ENCODE measurements at places on chromosomes 1 and 21.

DNA sequence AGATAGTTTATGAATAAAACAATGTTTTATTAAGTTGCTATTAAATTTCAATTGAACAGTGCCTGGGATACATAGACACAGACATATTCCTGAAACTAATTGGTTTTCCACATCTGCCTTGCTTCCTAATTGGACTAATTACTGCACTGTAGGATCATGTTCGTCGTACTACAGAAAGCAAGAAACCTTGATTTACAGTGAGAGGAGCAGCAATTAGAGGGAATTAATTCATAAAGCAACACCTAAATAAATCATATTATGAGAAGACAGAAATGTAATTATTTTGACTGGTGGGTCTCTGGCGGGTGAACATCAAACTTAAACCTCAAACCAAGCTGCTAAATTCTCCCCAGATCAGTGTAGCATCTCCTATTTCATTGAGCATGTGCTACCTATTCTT is 124.6 kb upstream of the CAMK1G start:
- DNase-seq, result no peak

DNA sequence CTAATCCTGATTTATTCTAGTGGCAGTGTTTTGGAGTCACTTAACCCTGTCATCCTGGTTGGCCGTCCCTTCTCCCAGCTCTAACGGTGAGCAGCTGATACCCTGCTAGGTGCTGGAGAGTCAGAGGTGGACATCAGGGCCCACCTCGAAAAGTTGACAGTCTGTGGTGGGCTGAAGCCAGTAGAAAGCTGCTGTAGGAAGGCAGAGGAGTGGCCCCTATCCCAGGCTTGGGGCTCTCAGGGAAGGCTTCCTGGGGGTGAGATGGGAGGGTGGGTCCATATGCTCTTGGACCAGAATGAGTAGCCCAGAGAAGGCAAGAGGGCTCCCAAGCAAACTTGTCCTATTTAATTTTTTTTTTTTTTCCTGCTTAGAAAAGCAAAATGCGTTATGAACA is 475 bp upstream of the RPL5 start:
- DNase-seq, result no peak

GRCh38 chr1:77290576-77290975 is 8.8 kb downstream of the AK5 start:
- no peak for DNase-seq

GRCh38 chr1:213291526-213291925 is 240.5 kb downstream of the RPS6KC1 start:
- DNase-seq, result no peak

DNA sequence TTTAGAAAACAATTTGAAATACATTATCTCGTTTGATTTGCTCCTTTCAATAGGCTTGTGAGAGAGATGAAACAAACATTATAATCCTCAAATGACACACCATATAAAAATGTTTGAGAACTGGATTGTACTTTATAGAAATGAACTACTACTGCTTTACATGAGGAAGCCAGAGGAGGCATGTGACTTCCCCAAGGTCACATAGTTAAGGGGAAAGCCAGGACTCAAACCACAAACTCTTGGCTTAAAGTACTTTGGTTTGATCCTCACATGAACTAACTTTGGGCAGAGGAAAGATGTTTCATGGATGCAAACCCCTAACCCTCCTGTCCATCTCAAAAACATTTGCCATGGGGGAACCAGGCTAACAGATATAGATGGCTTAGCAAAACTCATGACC is 4.7 kb downstream of the ARHGEF11 start:
- no peak for DNase-seq

DNA sequence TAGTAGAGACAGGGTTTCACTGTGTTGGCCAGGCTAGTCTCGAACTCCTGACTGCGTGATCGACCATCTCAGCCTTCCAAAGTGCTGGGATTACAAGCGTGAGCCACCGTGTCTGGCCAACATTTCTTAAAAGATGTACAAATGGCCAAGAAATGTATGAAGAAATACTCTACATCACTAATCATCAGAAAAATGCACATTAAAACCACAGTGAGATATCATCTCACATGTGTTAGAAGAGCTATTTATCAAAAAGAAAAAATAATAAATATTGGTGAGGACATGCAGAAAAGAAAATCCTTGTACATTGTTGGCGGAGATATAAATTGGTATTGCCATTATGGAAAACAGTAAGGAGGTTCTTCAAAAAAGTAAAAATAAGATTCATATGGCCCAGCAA is 33.6 kb upstream of the TNFSF18 start:
- DNase-seq, result no peak

- DNase-seq, result no peak
Observed at GRCh38 chr1:151478923-151479322, 19.6 kb upstream of the POGZ start.

DNA sequence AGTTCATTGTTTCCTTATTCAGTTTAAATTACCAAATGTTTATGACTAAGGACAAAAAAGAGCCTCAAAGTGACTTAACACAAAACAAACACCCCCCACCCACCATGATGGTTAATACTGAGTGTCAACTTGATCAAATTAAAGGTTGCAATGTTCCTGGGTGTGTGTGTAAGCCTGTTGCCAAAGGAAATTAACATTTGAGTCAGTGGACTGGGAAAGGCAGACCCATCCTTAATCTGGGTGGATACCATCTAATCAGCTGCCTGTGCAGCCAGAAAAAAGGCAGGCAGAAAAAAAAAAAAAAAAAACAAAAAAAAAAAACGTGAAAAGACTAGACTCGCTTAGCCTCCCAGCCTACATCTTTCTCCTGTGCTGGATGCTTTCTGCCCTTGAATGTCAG is 543.4 kb downstream of the NEGR1 start:
- no peak for DNase-seq

- DNase-seq, result no peak
Observed at GRCh38 chr1:99675292-99675691, 29.4 kb downstream of the PALMD start.

GRCh38 chr1:201109651-201110050 is 2.6 kb downstream of the CACNA1S start:
- no peak for DNase-seq

GRCh38 chr1:218164111-218164929 is 120.8 kb upstream of the RRP15 start:
- peak; percentile 44 for DNase-seq

GRCh38 chr1:226369110-226369509 is 38.8 kb downstream of the PARP1 start:
- DNase-seq, result no peak

- peak; percentile 54 for DNase-seq
Observed at GRCh38 chr1:233700338-233700737, 86.4 kb downstream of the KCNK1 start.

- no peak for DNase-seq
Observed at GRCh38 chr1:12454406-12455391, 163.3 kb downstream of the DHRS3 start.

DNA sequence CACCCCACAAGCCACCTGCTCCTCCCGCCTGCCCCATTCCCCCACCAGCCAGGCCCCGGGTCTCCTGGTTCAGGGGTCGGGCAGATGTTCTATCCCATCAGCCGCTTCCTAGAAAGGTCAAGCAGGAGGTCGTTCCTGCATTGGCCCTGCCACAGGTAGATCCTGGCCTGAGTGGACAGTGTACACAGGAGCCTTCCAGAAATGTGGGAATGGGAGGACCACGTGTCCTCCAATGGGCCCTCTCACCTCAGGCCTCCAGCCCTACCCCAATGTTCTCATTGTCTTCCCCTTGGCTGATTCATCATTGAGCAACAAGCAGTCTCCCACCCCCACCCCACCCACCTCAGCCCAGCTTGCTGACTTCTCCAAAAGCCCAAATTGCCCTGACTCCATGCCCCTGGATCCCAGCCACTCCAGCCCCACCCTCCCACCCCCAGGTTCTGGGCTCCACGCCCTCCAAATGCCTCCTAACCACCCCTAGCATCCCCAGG is 2.1 kb downstream of the S100A16 start:
- no peak for DNase-seq

DNA sequence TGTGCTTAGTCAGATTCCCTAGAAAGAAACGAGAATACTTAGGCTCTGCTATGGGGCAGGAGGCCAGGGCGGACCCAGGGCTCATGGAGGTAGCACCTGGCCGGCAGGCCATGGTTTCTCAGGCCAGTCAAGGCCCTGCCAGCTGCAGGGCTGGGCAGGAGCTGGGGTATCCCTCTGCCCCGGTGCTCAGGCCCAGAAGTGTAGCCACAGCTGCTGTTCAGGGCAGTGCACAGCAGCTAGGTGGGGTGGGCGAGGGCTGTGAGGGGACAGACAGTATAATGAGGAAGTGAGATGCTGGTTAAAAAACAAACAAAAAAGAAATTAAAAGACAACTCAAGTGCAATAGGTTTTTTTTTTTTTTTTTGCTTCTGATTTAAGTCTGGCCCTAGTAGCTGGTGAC is 34.0 kb upstream of the EDN2 start:
- no peak for DNase-seq

DNA sequence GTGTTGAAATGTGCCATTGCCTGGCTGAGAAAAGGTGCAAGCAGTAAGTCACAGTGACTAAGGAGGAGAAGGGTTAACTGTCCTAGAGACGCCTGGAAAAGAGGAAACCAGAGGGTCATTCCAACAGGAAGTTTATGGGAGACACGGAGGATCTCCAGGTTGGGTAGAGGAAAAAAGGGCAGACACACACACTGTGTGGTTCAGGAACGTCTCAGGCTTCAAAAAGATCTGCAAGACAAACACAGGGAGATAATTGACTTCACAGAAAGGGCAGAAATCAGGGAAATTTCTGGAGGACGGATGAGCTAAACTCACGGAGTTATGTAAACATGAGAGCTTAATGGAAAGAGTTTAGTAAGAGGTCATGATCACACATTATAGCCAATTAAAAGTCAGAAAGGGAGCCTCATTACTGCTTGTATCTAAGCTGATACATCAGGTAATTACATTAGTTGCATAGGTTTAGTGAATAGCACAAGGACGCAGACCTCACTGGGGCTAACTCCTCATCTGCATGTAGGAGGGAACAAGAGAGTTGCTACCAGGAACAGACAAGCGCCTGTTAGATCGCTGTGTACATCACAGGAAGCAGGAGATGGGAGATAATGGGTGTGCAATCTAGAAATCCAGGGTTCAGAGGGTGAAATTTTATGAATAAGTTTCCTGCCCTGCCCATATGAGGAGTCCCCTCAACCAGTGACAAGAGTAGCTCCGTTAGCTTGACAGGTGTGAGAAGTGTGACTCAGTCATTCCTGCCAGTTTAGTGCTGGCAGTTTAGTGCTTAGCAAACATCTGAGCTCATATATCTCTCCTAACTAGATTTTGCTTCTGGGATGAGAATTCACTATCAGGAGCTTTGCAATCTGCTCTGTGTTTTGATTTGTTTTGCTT is 96.6 kb upstream of the TNR start:
- DNase-seq, result no peak

GRCh38 chr1:36159614-36160387 is 3.8 kb downstream of the MAP7D1 start:
- no peak for DNase-seq

GRCh38 chr21:41168391-41169257 is 664 bp downstream of the BACE2 start:
- DNase-seq, result peak; percentile 29

DNA sequence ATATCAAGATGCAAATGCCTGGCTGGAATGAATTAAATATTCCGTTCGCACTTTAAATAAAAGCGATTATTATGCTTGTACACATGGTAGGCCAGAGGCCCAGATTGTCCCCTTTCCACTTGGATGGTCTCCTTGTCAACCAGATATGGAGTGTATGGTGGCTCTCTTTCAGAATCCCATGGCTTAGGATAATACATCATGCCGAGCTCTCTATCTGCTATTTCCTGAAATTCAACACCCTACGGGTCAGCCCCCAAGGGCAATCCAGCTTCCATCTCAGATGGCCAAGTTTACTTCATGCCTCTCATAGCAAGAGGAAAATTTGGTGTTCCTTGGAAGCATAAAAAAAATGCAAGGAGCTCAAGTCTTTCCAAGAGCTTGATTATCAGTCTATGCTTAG is 25.4 kb upstream of the FMO1 start:
- DNase-seq, result no peak

- no peak for DNase-seq
Observed at GRCh38 chr1:194908643-194909042, 1699.6 kb downstream of the KCNT2 start.

DNA sequence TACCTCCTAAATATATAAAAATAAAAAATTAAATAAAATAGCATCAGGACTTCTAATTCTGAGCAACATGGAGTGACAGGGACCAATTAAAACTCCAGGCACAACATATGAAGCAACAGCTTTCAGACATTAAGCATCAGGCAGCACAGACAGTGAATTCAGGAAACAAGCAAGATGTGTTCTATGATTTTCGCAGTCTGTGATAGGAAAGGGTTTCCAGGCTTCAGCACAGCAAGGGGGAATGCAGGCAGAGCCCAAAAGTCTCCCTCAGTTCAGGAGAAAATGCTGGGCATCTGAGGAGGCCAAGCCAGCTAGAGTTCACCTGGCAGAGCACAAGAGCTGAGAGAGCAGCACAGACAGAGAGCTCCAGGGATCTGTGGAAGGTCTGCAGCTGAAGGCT is 22.2 kb upstream of the CTTNBP2NL start:
- DNase-seq, result no peak

- DNase-seq, result peak; percentile 70
Observed at GRCh38 chr1:203252678-203253077, 23.2 kb upstream of the CHIT1 start.

DNA sequence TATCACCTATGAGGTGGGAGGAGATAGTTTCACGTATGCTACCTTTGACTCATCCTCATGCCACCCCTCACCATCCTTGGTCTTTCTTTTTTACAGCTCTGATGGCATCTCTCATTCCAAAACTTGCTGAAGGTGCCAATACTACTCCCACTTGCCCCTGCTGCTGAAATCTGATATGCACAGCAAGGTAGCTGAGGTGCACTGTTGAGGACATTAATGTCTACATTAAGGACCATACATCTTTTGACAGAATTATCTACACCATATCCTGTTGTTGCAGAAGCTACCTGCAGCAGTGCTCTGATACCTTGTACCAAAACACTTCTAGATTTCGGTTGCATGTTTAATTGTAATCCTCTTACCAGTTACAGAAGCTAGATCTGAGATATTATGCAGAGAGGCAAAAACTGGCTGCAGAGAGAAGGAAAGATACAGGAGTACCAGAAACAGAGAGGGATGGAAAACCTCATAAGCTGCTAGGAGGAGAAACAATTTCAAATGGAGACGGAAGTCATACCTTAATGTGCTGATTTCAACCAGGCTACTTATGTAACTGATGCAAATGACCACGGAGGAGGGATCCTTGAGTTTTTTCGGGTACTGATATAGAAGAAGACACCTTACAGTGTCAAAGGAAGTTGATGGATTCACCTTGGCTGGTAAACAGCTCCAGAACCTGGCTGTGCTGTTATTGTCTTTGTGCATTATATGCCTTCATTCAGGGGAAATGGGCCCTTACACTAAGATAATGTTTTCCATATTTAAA is 19.3 kb upstream of the PTPRC start:
- DNase-seq, result no peak

DNA sequence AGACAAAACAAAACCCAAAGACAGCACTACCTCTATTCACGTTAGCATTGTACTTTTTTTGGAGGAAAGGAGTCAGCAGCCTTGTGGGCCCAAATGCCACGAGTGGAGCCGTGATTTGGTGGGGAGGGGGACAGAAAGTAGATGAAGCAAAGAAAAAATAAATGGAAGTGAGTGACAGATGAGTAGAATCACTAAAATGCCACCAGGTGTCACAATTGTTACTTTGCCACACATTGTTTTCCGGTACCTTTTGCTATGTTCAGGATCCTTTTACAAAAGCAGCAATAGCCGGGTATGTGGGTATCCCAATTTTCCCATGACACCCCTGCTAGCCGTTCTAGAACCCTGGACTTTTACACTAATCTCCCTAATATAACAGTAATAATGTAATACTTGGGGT is 85.0 kb upstream of the AK4 start:
- DNase-seq, result no peak
